HuH-7.5 (cell line): ENCODE measurements at places on chromosomes 12 and 14.

- DNase-seq = no peak
Observed at GRCh38 chr12:21384261-21384660, 11.6 kb downstream of the IAPP start.

DNA sequence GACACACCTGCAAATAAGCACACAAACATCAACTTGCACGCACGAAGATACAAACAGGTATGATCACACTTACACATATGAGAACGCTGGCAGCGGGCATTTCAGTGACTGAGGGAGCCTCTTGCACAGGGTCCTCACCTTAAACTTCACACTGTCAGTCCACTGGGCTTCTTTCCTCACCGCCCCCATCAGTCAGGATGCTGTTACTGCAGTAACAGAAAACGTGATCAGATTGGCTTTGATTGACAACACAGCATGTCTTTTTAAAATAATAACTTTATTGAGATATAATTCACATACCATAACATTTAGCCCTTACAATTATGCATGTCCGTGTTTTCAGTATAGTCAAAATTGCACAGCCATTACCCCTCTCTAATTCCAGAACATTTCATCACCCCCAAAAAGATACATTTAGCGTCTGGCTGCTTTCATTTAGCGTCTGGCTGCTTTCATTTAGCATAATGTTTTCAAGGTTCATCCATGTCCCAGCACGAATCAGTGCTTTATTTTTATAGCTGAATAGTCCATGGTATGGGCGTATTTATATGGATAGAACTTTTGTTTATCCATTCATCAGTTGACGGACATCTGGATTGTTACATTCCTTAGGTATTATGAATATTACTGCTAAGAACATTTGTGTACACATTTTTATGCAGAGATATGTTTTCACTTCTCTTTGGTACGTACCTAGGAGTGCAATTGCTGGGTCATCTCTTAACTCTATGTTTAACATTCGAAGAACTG lies 8.4 kb downstream of the CCDC197 start:
- no peak for DNase-seq

DNA sequence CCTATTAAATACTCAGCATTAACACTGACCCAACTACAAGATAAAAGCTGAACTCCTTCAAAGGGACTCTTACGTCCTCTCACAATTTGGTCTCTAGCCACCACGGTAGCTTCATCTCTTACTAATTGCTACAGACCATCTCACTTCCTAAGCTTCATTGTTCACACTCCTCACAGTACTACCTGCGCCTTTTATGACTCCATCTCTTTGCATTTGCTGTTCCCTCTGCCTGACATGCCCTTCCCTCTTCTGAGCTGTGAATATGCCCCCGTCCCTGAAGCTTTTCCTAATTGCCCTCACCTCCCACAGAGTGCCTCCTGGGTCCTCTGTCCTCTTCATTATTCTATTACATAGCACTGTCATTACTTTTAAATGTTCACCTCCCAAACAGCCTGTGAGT lies 2.5 kb downstream of the EEA1 start:
- DNase-seq = no peak

DNA sequence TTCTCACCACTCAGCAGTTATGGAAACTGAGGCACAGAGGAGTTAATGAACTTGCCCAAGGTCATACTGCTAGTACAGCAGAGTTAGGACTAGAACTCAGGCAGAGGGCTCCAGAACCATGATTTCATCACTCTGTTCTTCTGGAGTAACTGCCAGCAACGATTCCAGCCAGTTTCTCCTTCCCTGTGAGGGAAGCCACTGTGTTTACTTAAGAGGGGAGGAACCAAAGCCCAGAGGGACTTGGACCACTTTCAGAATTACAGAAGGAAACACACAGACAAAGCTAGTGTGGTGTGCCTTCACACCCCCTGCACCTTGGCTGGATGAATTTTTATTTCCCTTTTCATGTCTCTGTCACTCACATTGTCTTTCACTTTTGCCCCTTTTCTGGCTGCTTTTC lies 398.2 kb downstream of the DPF3 start:
- DNase-seq = no peak

DNA sequence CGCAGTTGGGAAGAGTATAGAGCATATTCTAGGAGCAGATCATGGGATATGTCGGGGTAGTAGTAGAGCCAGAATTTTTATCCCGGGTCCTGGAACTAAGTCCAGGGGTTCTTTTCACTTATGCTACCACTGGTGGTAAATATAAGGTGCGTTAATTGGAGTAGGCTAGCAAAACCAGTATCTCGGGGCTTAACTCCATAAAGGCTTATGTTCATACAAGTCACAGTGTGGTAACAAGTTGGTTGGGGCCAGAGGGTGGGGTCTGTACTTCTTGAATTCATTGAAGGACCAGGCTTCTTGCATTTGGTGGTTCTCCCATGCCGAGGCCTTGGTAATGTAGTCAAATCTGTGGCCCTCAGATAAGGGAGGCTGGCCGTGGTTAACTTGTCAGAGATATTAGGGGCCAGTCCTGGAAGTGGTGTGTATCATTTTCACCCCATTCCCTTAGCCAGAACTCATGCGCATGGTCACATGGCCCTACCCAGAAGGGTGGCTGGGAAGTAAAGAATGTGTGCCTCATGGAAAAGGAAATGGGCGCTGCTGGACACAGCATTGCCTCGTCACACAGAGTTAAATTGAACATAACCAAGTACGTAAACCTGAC lies 1.5 kb upstream of the ZNF641 start:
- no peak for DNase-seq

- no peak for DNase-seq
Observed at GRCh38 chr14:29558516-29558915, 369.1 kb downstream of the PRKD1 start.

GRCh38 chr12:113949321-113950305 lies 16.5 kb downstream of the RBM19 start:
- DNase-seq = no peak

- peak; percentile 8 for DNase-seq
Observed at GRCh38 chr12:88111074-88111652, 30.7 kb downstream of the CEP290 start.

GRCh38 chr14:93249128-93249831 lies 42.2 kb downstream of the UBR7 start:
- DNase-seq = no peak

GRCh38 chr12:8950221-8950527 lies 729 bp upstream of the M6PR start:
- no peak for DNase-seq

DNA sequence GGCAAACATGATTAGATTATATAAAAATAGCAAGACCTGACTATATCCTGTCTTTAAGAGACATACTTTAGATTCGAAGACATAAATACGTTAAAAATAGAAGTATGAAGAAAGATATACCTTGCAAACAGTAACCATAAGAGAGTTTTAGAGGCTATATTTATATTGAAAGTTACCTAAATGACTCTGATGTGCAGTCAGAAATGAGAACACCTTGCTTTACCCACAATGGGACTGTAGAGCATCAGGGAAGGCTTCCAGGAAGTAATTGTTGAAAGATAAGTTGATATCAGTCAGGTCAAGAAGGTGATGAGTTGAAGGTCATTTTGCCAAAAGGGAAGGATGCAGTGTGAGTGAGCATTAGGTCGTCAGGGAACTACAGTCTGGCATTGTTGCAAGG lies 110.2 kb downstream of the NEDD1 start:
- DNase-seq = no peak

DNA sequence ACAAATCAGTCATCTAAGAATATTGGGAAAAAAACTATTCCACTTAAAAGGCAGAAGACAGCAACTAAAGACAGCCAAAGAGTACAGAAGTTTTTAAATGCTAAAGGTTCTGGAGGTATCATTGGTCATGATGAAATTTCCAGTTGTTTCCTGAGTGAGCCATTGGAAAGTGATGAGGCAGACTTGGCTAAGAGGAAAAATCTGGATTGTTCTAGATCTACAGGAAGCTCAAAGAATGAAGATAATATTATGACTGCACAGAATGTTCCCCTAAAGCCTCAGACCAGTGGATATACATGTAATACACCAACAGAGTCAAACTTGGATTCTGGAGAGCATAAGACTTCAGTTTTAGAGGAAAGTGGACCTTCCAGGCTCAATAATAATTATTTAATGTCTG lies 22.8 kb downstream of the GALNT4 start:
- no peak for DNase-seq

DNA sequence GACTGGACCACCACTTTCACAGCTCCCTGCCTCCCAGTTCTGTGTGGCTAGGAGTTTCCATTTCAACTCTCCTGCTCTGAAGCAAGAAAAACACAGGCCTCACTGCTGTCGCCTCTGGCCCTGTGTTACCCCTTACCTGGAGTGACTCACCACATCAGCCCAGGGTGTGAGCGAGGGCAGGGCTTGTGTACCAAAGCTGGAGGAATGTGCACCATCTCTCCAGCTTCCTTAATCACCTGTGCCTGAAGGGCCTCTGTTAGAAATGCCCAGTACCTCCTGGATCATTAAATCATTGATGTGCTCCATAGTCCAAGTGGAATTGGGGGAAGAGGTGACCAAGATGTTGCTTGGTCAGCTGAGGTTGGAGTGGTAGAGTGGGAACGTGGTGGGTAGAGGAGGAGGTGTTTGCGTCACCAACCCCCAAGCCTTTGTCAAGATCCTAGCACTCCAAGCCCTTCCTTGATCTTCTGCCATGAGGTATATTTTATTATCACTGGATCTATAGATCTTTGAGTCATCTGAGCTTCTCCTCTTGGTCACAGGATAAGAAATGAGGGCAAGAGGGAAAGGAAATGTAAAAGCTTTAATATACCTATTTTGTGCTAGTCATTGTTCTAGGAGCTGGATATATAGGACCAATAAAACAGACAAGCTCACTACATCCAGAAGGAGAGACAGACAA lies 51.3 kb downstream of the SSPN start:
- no peak for DNase-seq

DNA sequence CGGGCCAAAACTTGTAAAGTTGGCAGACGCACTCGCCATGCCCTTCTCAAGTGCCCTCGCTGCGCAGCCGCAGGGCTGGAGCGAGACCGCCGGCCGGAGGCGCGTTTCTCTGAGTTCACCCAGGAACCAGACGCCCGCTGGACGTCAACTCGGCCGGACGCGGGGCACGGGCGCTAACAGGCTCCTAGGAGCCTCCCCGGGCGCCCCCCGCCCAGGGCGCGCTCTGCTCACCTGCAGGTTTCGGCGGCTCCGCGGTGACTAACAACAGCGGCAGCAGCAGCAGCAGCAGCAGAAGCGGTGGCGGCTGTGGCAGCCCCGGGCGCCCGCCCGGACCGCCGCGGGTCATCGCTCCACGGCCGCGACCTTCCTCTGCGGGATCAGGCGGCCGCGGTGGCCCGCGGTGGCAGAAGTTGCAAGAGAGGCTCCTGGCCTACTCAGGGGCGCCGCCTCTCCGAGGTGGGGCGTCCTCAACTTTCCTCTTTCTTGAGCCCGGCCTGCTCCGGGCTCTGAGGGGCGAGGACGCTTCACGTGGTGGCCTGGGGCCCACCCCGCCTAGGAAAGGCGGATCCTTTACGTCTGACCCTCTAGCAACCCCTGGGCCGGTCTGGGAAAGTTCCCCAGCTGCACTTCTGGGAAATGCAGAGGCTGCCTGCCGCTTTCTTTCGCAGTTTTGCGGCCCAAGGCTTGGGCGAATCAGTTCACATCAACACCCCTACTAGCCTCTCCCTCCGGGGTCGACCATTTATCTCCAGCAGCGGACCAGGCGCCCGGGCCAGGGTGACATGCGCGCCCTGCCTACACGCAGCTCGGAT lies at the start of gene PLBD1:
PLBD1 (minus strand) TSS at position 533 of the 812 bp plus-strand sequence; CDS start at position 346, 187 bp downstream.
- peak; percentile 61 for DNase-seq

DNA sequence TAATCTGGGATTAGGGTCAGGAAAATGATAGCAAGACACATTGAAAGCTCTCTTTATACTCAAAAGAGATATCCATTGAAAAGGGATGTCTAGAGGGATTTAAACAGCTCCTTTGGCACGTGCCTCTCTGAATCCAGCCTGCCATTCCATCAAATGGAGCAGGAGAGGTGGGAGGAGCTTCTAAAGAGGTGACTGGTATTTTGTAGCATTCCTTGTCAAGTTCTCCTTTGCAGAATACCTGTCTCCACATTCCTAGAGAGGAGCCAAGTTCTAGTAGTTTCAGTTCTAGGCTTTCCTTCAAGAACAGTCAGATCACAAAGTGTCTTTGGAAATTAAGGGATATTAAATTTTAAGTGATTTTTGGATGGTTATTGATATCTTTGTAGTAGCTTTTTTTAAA lies 25.4 kb upstream of the PLEKHD1 start:
- no peak for DNase-seq

- DNase-seq = no peak
Observed at GRCh38 chr12:6368906-6369525, 6.3 kb downstream of the SCNN1A start.

- DNase-seq = no peak
Observed at GRCh38 chr14:71070169-71070568, 162.9 kb downstream of the PCNX1 start.

GRCh38 chr14:73463411-73463810 lies 5.1 kb upstream of the NUMB start:
- no peak for DNase-seq

DNA sequence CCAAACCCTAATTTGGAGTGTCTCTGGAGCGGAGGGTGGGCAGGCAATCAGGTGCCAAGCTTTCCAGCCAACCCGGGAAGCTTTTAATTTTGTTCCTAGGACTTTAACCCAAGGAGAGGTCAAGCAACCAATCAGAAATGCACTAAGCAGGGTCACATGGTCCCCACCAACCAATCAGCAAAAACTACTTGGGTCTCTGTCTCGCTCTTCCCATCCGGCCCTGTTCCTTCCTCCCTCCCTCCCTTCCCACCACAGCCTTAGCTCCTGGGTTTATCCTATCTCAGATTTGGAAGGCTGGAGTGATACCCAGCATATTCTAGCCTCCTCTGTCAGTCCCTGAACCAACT lies 7.3 kb downstream of the HOXC5 start:
- no peak for DNase-seq

DNA sequence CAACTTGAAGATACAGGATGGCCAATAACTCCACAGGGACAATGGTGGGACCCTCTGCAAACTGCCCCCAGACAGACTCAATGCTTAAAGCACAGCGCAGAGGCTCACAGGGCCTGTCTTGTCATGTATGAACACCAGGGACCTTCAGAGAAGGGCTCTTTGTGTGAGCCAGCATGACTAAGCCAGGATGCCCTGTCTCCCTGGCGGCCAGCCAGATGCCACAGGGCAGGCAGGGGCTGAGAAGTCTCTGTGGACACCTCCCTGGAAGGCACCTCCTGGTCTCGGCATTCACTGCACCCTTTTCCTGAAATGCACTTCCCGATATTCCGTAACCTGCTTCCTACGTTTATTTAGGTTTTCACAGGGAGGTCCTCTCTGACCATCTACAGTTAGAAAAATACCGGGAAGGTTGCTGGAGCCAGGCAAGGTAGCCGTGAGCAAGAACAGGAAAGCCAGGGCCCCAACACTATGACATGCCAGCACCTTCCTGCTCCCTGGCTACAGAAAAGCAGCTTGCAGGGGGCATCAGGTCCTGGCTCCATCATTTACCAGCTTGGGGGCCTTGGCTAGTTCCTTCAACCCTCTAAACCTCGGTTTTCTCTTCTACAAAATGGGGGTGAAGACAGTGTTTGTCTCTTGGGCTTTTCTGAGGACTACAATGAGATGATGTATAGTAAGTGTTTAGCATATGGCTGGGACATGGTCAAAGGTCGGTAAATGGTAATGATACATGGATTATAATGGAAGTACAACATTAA lies 65.0 kb downstream of the PITPNM2 start:
- DNase-seq = no peak

GRCh38 chr14:21263284-21264024 lies 5.8 kb downstream of the HNRNPC start:
- DNase-seq = no peak
